ENCODE measurements at places on chromosomes 7 and 10.

DNA sequence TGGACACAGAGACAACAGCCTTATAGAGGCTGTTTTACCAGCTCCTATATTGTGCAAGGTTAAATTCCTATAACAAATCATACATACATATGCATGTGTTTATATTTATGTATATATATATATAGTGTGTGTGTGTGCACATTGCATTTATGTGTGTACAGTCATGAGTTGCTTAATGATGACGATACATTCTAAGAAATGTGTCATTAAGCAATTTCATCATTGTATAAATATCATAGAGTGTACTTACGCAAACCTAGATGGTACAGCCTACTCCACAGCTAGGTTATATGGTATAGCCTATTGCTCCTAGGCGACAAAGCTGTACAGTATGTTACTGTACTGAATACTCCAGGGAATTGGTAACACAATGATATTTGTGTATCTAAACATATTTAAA is 30.1 kb upstream of the TNKS2 start:
- no peak for DNase-seq

GRCh38 chr10:32950591-32951108 is 7.4 kb downstream of the ITGB1 start:
- no peak for DNase-seq

DNA sequence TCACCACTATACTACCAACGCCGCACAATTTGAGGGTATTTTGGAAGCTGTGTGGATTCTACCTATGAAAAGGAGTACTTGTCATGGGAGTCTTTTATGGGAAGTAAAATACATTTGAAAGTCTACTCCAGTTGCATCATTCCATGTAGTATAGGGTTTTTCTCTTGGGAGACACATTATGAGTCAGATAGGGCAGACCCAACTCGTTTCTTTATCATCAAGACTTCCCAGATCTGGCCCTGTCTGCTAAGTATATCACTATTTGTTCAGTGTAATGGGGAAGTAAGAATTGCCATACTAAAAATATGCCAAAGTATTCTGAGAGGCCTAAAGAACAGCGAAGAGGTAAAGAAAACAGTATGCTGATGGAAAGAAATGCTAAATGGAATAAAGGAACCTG is 144.2 kb downstream of the SPAG6 start:
- no peak for DNase-seq

- no peak for DNase-seq
Measured at GRCh38 chr7:95200741-95201140, 123.6 kb downstream of the PON1 start.

DNA sequence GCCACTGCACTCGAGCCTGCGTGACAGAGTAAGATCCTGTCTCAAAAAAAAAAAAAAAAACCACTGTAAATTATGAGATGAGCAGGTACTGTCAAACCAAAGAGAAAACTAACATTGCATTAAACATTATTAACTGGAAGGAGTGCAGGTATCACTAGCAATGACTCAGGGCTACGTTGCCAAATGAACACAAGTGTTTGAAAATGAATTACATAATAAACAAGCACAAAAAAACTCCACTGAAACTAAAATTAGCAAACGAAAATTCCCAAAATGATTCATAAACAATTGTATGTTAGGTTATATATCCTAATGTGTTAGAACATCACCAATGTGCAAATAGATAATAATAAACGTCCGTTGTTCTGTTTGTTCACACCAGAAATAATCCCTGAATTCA is 42.8 kb downstream of the NSUN6 start:
- no peak for DNase-seq

DNA sequence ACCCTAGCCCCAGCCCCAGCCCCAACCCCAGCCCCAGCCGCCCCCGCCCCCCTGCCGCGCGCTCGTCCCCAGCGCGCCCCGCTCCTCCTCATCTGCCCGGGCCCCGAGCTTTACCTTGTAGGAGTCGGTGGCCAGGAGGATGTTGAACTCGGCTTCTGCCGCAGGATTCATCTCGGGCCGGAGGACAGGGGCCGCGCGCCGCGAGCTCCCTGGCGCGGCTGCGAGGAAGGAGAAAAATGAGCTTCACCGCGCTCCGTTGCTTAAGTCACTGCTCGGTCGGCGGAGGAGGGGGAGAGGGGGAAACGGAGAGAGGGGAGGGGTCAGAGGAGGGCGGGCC is at the start of gene NAMPT:
NAMPT (minus strand) TSS at position 270 of the 337 bp plus-strand sequence; CDS start at position 171, 99 bp downstream.
- DNase-seq, result no peak

- no peak for DNase-seq
Measured at GRCh38 chr7:113810080-113810744, 108.6 kb downstream of the PPP1R3A start.

DNA sequence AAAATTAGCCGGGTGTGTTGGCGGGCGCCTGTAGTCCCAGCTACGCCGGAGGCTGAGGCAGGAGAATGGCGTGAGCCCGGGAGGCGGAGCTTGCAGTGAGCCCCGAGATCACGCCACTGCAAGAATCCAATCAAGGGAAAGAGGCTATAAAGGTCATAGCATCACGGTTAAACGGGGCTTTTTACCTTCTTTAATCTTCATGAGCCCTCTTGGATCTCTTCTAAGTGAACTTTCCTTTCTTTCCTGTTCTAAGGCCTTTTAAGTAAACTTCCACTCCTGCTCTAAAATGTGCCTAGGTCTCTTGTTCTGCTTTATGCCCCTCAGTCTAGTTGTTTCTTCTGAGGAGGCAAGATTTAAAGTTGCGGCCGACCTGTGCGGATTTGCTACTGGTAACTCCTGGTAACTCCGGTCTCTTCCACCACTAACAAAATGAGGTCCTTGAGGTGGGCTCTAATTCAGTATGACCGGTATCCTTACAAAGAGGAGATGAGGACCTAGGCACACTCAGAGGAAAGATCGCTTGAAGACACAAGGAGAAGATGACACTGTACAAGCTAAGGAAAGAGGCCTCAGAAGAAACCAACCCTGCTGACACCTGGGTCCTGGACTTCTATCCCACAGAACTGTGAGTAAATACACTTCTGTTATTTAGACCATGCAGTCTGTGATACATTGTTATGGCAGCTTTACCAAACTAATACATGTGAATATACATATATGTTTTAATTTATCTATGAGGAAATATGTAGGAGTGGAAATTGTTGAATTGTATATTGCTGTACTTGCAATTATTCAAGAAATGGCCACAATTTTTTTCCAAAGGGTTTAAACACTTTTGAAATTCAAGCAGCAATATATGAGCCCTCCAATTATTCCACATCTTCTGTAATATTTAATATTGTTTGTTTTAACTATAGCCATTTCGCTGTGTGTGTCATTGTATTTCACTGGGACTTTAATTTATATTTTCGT is 331.5 kb upstream of the CNTNAP2 start:
- DNase-seq, result no peak

Data from non-pigmented ciliary epithelial cell (primary cell).